MCF 10A (cell line): ENCODE measurements at places on chromosomes 1 and 21. TPM values are rescaled to one million over a fixed set of nuclear protein-coding genes. Genes with fewer than 3 reads are reported as not detected.

GRCh38 chr1:85245456-85245855 lies 14.0 kb downstream of the C1orf52 start:
- H3K4me1 ChIP-seq, result peaks cover 21% of the 10 kb centered on the region
- peak; percentile 14 for DNase-seq
- H3K4me3 ChIP-seq, result no peak overlapping the region
- no peak overlapping the region for H3K27ac ChIP-seq
- no peaks in the 10 kb centered on the region for H3K27me3 ChIP-seq

GRCh38 chr1:63723602-63724001 lies 50.2 kb upstream of the ROR1 start:
- DNase-seq, result peak; percentile 44
- H3K36me3 ChIP-seq, result no peaks in the 10 kb centered on the region
- H3K27ac ChIP-seq, result no peak overlapping the region
- no peaks in the 10 kb centered on the region for H3K27me3 ChIP-seq

GRCh38 chr1:237938068-237938467 lies 47.3 kb upstream of the ZP4 start:
- no peak for DNase-seq
- no peak overlapping the region for H3K27ac ChIP-seq
- no peaks in the 10 kb centered on the region for H3K36me3 ChIP-seq
- H3K4me1 ChIP-seq, result peaks cover 2% of the 10 kb centered on the region

DNA sequence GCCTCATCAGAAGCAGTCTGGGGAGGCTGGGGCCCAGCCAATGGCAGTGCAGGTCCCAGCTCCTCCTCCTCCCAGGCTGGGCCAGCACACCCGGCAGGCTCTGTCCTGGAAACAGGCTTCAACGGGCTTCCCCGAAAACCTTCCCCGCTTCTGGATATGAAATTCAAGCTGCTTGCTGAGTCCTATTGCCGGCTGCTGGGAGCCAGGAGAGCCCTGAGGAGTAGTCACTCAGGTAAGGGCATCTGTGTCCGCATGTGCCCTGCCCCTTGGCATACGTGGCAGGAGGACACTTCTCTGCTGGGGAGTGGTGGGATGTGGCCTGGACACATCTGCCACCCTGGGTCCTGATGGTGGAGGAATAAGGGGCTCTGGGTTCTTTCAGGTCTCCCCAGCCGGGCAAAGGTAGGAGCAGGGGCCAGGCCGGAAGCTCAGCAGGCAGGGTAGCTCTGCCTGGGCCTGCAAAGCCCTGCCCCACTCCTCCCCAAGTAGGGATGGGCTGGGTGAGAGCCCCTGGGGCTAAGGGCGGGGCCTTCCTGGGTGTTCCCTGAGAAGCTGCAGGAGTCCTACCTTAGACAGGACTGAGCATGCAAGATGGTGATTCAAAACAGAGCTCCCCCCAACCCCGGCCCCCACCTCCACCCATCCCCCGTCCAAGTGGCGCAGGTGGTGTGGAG lies at the start of gene GJB5:
Gene GJB5 (plus strand): TSS at position 84 of the 674 bp plus-strand sequence. CDS start 2,284 bp downstream, outside the sequence.
- no peaks in the 10 kb centered on the region for H3K27me3 ChIP-seq
- peak within 1 kb of the TSS; percentile 96 for H3K27ac ChIP-seq
- H3K4me3 ChIP-seq, result peak within 1 kb of the TSS; percentile 93
- H3K4me1 ChIP-seq, result peaks cover 16% of the 10 kb centered on the region
- H3K36me3 ChIP-seq, result no peaks in the 10 kb centered on the region
- DNase-seq, result peak; percentile 94

GRCh38 chr1:76494807-76495206 lies 372.5 kb upstream of the ST6GALNAC5 start:
- DNase-seq, result no peak
- H3K4me3 ChIP-seq, result no peak overlapping the region
- no peak overlapping the region for H3K27ac ChIP-seq
- H3K36me3 ChIP-seq, result no peaks in the 10 kb centered on the region
- no peaks in the 10 kb centered on the region for H3K27me3 ChIP-seq

- H3K36me3 ChIP-seq, result no peaks in the 10 kb centered on the region
- H3K4me1 ChIP-seq, result no peaks in the 10 kb centered on the region
- no peak overlapping the region for H3K27ac ChIP-seq
- H3K4me3 ChIP-seq, result no peak overlapping the region
- H3K27me3 ChIP-seq, result peaks cover 36% of the 10 kb centered on the region
- DNase-seq, result no peak
These were observed 185.7 kb downstream of the IGSF21 start for GRCh38 chr1:18293291-18293690.

DNA sequence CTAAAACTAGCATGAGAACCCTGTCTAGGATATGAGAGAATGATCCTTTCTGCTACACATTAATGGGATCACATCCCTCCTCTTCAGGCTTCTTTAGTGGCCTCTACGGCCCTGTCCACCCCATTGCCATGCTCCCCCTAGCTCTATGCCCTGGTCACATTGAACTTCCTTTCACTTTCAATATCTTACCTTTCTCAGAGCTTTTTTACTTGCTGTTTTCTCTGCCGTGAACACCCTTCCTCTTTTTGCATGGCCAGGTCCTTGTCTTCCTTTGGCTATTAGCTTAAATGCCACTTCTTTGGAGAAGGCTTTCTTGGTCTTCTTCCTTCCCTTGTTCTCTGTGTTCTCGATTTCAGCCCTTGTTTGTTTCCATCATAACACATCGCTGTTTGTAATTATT lies 97.4 kb downstream of the GIPC2 start:
- no peaks in the 10 kb centered on the region for H3K36me3 ChIP-seq
- H3K4me1 ChIP-seq, result peaks cover 16% of the 10 kb centered on the region
- no peaks in the 10 kb centered on the region for H3K27me3 ChIP-seq
- no peak overlapping the region for H3K27ac ChIP-seq
- no peak for DNase-seq
- H3K4me3 ChIP-seq, result no peak overlapping the region

Gene RGS16
- 11.9 and 13.7 TPM in 2 replicates for total RNA-seq
